DND-41 (cell line): ENCODE measurements at places on chromosomes 5 and 9.

- H3K4me3 ChIP-seq, result no peak overlapping the region
- no peaks in the 10 kb centered on the region for H3K36me3 ChIP-seq
- no peaks in the 10 kb centered on the region for H3K27me3 ChIP-seq
- no peak for DNase-seq
- H3K27ac ChIP-seq, result no peak overlapping the region
Observed at GRCh38 chr9:4177970-4178758, 121.7 kb downstream of the GLIS3 start.

DNA sequence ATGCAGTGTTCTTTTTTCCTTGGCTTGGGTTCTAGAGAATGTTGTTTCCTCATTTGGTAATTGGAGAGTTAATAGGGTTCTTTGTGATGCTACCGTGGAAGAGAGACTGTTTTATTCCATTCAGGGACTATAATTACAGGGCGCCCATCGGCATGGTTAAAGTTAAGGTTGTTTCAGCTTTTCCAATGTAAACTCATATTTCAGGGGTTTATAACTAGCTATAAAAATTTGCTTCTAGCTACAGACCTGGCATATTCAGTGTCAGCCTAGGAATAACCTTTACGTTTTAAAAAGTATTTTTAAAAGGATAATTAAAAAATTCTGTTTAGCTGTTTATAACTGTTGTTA lies 99.1 kb downstream of the AOPEP start:
- H3K36me3 ChIP-seq, result peaks cover 4% of the 10 kb centered on the region; the same call in 1 of the 2 replicates
- DNase-seq, result no peak
- no peak overlapping the region for H3K27ac ChIP-seq
- H3K4me3 ChIP-seq, result no peak overlapping the region
- no peaks in the 10 kb centered on the region for H3K4me1 ChIP-seq
- no peaks in the 10 kb centered on the region for H3K27me3 ChIP-seq

GRCh38 chr5:997001-997474 lies 11.6 kb upstream of the NKD2 start:
- no peaks in the 10 kb centered on the region for H3K36me3 ChIP-seq
- DNase-seq, result peak; percentile 81
- peak overlapping the region; percentile 83 for H3K27ac ChIP-seq
- no peaks in the 10 kb centered on the region for H3K27me3 ChIP-seq
- peaks cover 44% of the 10 kb centered on the region for H3K4me1 ChIP-seq
- peak overlapping the region; percentile 61 for H3K4me3 ChIP-seq

DNA sequence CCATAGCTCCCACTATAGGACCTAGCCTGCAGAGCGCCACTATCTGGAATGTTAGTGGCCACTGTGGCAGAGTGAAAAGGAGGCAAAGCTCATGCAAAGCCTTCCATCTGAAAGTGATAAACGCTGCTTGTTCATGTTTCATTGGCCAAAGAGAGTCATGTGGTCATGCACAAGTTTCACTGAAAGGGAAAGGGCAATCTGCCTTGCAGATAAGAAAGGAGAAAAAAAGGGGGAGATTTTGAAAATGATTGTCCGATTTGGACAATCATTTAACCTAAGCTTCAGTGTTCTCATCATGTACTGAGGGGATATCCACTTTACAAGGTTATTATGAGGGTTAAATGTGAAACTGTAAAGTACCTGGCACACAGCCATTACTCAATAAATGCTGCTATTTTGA lies 9.0 kb upstream of the MOB3B start:
- no peak overlapping the region for H3K4me3 ChIP-seq
- H3K27ac ChIP-seq, result no peak overlapping the region
- DNase-seq, result no peak

- no peak overlapping the region for H3K4me3 ChIP-seq
- no peaks in the 10 kb centered on the region for H3K27me3 ChIP-seq
- no peak for DNase-seq
Observed at GRCh38 chr9:16367605-16368231, 502.8 kb downstream of the BNC2 start.

- no peak overlapping the region for H3K27ac ChIP-seq
- H3K36me3 ChIP-seq, result no peaks in the 10 kb centered on the region
- no peaks in the 10 kb centered on the region for H3K4me1 ChIP-seq
- no peaks in the 10 kb centered on the region for H3K27me3 ChIP-seq
- no peak overlapping the region for H3K4me3 ChIP-seq
Observed at GRCh38 chr9:14908295-14909180, 1.7 kb downstream of the FREM1 start.

DNA sequence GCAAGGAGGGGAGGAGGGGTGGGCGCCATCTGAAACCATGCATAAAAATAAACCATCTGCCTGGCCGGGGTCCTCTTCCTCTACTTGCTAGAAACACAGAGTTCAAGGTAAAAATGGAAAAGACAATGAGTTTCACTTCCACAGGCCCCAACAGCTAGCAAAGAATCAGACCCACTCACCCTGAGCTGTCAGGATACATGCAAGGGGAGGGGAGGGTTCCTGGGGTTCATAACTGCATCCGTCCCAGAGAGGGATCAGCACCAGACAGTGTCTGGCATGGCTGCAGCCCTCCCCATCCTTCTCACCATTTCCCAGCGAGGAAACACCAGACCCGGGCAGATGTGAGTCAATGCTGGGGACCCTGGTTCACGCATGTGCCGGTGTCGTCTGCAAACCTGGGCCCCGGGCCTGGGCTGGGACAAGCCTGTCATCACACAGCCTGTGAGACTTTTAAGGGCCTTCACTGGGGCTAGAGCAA lies 55.4 kb downstream of the SEMA4D start:
- no peaks in the 10 kb centered on the region for H3K4me1 ChIP-seq
- H3K36me3 ChIP-seq, result peaks cover 84% of the 10 kb centered on the region
- DNase-seq, result no peak
- H3K27ac ChIP-seq, result no peak overlapping the region
- no peak overlapping the region for H3K4me3 ChIP-seq
- H3K27me3 ChIP-seq, result no peaks in the 10 kb centered on the region

GRCh38 chr5:159678657-159679392 lies 237.5 kb upstream of the ADRA1B start:
- no peaks in the 10 kb centered on the region for H3K27me3 ChIP-seq
- no peaks in the 10 kb centered on the region for H3K4me1 ChIP-seq
- no peak for DNase-seq
- no peak overlapping the region for H3K27ac ChIP-seq
- no peak overlapping the region for H3K4me3 ChIP-seq
- no peaks in the 10 kb centered on the region for H3K36me3 ChIP-seq

- no peak overlapping the region for H3K4me3 ChIP-seq
- DNase-seq, result no peak
- H3K27me3 ChIP-seq, result no peaks in the 10 kb centered on the region
- H3K27ac ChIP-seq, result no peak overlapping the region
- H3K36me3 ChIP-seq, result no peaks in the 10 kb centered on the region
Observed at GRCh38 chr9:79080536-79080935, 491.2 kb upstream of the TLE4 start.

DNA sequence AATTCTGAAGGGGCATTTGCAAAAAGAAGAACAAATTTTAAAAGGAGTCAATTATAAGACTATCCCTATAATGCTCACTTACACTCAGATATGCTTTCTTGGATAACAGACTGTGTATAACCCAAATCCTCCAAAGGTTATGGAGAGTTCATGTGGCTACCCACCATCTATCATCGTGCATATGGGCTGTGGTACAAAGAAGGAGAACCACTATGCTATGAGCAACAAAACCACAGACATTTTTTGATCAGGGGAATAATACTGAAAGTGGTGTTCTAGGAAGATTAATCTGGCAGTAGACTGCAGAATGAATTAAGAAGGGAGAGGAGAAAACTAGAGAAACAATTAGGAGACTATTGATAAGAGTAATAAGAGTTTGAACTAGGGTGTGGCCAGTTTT lies 16.8 kb downstream of the NR3C1 start:
- no peaks in the 10 kb centered on the region for H3K27me3 ChIP-seq
- peaks cover 83% of the 10 kb centered on the region for H3K36me3 ChIP-seq
- no peak overlapping the region for H3K27ac ChIP-seq
- H3K4me3 ChIP-seq, result no peak overlapping the region
- H3K4me1 ChIP-seq, result peaks cover 19% of the 10 kb centered on the region; the same call in 1 of the 2 replicates
- DNase-seq, result no peak

GRCh38 chr9:21856301-21857094 lies 54.1 kb downstream of the MTAP start:
- DNase-seq, result no peak
- no peak overlapping the region for H3K4me3 ChIP-seq
- no peaks in the 10 kb centered on the region for H3K4me1 ChIP-seq
- H3K27me3 ChIP-seq, result no peaks in the 10 kb centered on the region

- no peaks in the 10 kb centered on the region for H3K4me1 ChIP-seq
- no peak overlapping the region for H3K27ac ChIP-seq
- no peaks in the 10 kb centered on the region for H3K36me3 ChIP-seq
- DNase-seq, result no peak
Observed at GRCh38 chr9:35293376-35293964, 131.7 kb downstream of the UNC13B start.

- no peaks in the 10 kb centered on the region for H3K36me3 ChIP-seq
- no peak overlapping the region for H3K4me3 ChIP-seq
- no peak for DNase-seq
Observed at GRCh38 chr5:981456-981855, 27.1 kb upstream of the NKD2 start.

DNA sequence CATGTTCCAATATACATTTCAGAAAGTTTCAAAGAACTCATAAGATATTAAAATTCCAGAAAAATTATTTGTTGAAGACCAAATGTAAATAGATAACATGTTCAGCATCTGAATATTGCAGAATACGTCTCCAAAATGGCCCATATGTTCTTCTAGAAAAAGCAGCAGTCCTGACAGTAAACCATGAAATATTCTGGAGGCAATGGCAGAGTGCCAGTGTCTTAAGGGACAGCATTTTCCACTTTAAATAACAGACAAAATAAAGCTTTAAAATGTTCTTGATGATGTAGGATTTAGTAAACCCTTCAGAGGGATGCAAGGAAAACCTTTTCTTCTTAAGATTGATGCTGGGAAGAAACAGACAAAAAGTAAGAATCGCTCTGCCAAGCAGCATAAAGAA lies 721.0 kb downstream of the NR2F1-AS1 start:
- H3K36me3 ChIP-seq, result no peaks in the 10 kb centered on the region
- H3K27ac ChIP-seq, result no peak overlapping the region
- no peaks in the 10 kb centered on the region for H3K27me3 ChIP-seq

- no peak overlapping the region for H3K27ac ChIP-seq
- no peak for DNase-seq
- H3K4me1 ChIP-seq, result no peaks in the 10 kb centered on the region
- no peaks in the 10 kb centered on the region for H3K27me3 ChIP-seq
- no peaks in the 10 kb centered on the region for H3K36me3 ChIP-seq
Observed at GRCh38 chr9:33430942-33431341, 16.5 kb downstream of the AQP3 start.

GRCh38 chr5:174310243-174310642 lies 264.7 kb downstream of the NSG2 start:
- no peak overlapping the region for H3K27ac ChIP-seq
- H3K4me1 ChIP-seq, result no peaks in the 10 kb centered on the region
- no peak overlapping the region for H3K4me3 ChIP-seq
- no peak for DNase-seq
- no peaks in the 10 kb centered on the region for H3K27me3 ChIP-seq

GRCh38 chr5:109748546-109748945 lies 58.8 kb downstream of the MAN2A1 start:
- no peak overlapping the region for H3K27ac ChIP-seq
- DNase-seq, result no peak
- no peaks in the 10 kb centered on the region for H3K4me1 ChIP-seq
- no peak overlapping the region for H3K4me3 ChIP-seq
